ENCODE measurements at places on chromosomes 5 and 9. TPM values are rescaled to one million over a fixed set of nuclear protein-coding genes. Genes with fewer than 3 reads are reported as not detected.

Gene PRDM9
- not detected for total RNA-seq

DNA sequence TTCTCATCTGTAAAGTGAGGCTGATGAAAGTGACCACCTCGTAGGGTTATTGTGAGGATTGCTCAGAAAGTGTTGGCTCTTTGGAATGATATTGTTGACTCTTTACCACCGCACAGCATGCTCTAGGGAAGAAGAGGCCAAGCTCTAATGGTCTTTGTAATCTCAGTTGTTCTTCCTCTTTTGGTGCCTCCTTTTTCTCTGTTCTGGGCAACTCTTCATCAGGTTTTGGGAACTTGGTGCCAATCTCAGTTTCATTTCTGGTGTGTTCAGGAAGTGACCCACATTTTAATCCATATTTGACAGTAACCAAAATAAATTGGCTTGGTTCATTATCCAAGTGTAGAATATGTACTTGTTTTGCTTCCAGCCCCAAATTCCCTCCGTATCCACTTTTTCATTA lies 25.1 kb downstream of the ARHGAP26 start:
- no peaks in the 10 kb centered on the region for H3K27me3 ChIP-seq
- no peaks in the 10 kb centered on the region for H3K36me3 ChIP-seq
- H3K27ac ChIP-seq = no peak overlapping the region

Gene IARS1
- total RNA-seq = 230 TPM

DNA sequence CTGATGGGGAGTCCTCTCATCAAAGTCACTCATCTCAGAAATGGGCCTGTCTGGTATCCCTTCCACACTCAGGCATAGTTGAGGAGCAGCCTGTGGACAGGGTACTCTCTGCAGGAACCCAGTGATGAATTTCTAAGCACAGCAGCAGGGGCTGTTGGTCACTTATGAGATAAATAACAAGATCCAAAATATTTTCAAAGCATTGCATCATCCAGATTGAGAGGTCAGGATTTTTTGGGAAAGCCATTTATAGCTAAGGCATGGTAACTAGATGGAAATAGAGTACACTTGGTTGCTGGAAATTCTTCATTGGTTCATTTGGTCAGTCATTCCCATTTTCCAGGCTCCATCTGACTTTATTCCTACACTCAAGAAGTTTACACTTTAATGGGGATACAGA lies 246.8 kb upstream of the RAI14 start:
- no peak for DNase-seq
- no peak overlapping the region for H3K4me3 ChIP-seq
- no peaks in the 10 kb centered on the region for H3K27me3 ChIP-seq
- no peaks in the 10 kb centered on the region for H3K36me3 ChIP-seq
- H3K27ac ChIP-seq = no peak overlapping the region

Gene TDRD7
- total RNA-seq = 6.1 TPM
